Activated naive CD4-positive, alpha-beta T cell treated with anti-CD3 and anti-CD28 coated beads for 36 hours (primary cell): ENCODE measurements at places on chromosomes 1 and 21.
A peak's percentile ranks its signal among the peaks of the same experiment; 100 is the strongest.

GRCh38 chr1:185775501-185775900 is 41.3 kb downstream of the HMCN1 start:
- DNase-seq = no peak
- H3K4me1 ChIP-seq = no peaks in the 10 kb centered on the region
- H3K36me3 ChIP-seq = no peaks in the 10 kb centered on the region
- no peak overlapping the region for H3K4me3 ChIP-seq
- no peak overlapping the region for H3K27ac ChIP-seq
- no peaks in the 10 kb centered on the region for H3K27me3 ChIP-seq

DNA sequence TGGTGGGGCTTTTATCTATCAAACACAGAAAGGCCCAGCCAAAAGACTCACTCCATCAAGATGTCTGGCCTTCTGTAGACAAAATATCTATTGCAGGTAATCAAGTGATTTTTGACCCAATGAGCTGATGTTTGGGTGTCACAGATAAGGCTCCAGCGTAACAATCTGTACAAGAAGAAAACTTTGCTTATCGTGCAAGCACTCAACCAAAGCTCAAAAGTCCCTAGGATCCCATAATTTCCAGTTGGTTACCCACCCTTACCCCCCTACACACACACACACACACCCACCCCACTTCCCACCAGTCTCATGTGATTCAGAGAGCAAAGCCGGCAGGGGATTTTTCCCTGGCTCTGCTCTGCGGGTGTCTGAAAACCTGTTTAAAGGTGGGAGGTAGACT is 5.8 kb downstream of the ITPKB start:
- H3K4me3 ChIP-seq = peak overlapping the region; percentile 77
- H3K36me3 ChIP-seq = peaks cover 65% of the 10 kb centered on the region
- DNase-seq = peak; percentile 48
- peaks cover 54% of the 10 kb centered on the region for H3K4me1 ChIP-seq

- no peaks in the 10 kb centered on the region for H3K4me1 ChIP-seq
- H3K4me3 ChIP-seq = no peak overlapping the region
- H3K36me3 ChIP-seq = no peaks in the 10 kb centered on the region
- no peak overlapping the region for H3K27ac ChIP-seq
- no peaks in the 10 kb centered on the region for H3K27me3 ChIP-seq
- DNase-seq = no peak
These were observed 1.4 kb downstream of the PROK1 start for GRCh38 chr1:110452330-110452729.

DNA sequence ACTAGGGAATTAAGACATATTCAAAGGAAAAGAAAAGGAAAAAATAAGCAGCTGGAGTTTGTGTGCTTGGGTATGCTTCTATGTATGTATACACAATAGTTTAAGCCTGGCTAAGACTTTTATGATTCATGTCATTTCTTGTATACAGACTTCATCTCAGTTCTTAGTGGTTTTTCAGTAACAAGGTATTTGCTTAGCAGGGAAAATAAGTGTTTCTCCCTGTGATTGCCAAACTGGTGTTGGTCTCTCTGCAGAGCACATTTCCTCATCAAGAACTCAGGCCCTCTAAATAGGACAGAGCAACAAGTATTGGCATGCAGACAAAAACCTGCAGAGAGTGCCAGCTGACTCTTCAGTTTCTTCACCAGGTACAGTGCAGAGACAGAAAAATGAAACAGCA is 484.4 kb upstream of the ZRANB2 start:
- H3K27ac ChIP-seq = no peak overlapping the region
- no peaks in the 10 kb centered on the region for H3K36me3 ChIP-seq
- H3K4me3 ChIP-seq = no peak overlapping the region
- no peak for DNase-seq
- H3K27me3 ChIP-seq = no peaks in the 10 kb centered on the region

DNA sequence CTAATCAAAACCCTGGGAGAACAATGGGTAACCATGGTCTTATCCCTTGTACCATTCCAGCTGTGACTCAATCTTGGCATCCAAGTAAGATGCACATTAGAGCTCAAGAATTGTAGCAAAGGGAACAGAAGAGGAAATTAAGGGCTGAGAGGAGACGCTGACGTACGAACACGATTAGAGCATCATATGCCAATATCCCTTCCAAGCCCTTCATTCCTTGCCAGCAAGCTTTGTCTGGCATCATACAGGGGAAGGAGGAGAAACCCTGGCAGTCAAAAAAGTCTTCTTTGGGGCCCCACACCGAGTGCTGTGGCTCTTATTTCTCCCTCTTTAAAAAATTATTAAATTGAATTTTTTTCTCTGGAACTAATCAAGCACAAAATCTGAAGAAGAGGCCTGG is 120.9 kb downstream of the ASTN1 start:
- no peak for DNase-seq
- H3K27ac ChIP-seq = no peak overlapping the region
- H3K4me3 ChIP-seq = no peak overlapping the region
- no peaks in the 10 kb centered on the region for H3K4me1 ChIP-seq

GRCh38 chr1:213201380-213202155 is 150.5 kb downstream of the RPS6KC1 start:
- DNase-seq = no peak
- H3K4me3 ChIP-seq = no peak overlapping the region
- H3K27ac ChIP-seq = no peak overlapping the region
- no peaks in the 10 kb centered on the region for H3K27me3 ChIP-seq
- no peaks in the 10 kb centered on the region for H3K4me1 ChIP-seq

DNA sequence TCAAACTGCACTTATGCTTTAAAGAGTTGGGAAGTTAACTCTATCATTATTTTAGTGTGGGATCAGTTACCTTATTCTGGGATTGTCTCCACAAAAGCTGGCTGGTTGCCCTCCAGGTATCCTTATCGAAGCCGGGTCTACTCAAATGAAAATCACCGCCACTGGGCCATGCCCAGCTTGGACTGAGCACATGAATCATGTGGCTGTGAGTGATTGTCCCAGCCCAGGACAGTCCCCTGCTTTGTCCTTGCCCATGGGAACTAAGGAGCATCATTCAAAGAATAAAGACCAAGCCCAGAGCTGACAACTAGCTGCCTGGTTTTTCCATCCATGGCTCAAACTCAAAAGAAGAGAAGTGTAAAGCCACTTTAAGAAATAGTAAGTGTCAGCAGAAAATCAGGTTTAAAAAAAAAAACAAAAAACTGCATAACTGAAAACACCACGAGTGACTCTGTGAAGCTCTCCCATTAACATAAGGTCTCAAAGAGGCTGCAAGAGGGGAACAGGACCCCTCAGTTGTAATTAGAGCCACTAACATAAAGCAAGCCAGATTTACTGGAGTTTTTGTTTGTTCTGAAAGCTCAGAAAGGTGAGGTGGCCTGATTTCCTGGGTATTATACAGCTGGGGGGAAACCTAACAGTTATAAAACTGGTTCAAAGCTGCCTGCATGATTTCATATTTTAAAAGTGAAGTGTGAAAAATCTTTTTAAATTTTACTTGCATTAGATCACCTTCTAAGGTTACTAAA is 91.5 kb downstream of the KIF14 start:
- H3K36me3 ChIP-seq = no peaks in the 10 kb centered on the region
- H3K27ac ChIP-seq = no peak overlapping the region
- H3K4me3 ChIP-seq = no peak overlapping the region
- no peaks in the 10 kb centered on the region for H3K27me3 ChIP-seq
- H3K4me1 ChIP-seq = peaks cover 38% of the 10 kb centered on the region

- H3K4me1 ChIP-seq = no peaks in the 10 kb centered on the region
- peaks cover 6% of the 10 kb centered on the region for H3K27me3 ChIP-seq
- H3K4me3 ChIP-seq = no peak overlapping the region
- no peak overlapping the region for H3K27ac ChIP-seq
- no peaks in the 10 kb centered on the region for H3K36me3 ChIP-seq
These were observed 6.1 kb upstream of the SELE start for GRCh38 chr1:169739980-169740379.

- H3K27ac ChIP-seq = no peak overlapping the region
- DNase-seq = no peak
- no peaks in the 10 kb centered on the region for H3K27me3 ChIP-seq
- no peak overlapping the region for H3K4me3 ChIP-seq
- no peaks in the 10 kb centered on the region for H3K4me1 ChIP-seq
These were observed 94.8 kb downstream of the UBR4 start for GRCh38 chr1:19115082-19115808.

GRCh38 chr1:58708166-58708565 is 8.3 kb upstream of the MYSM1 start:
- H3K27me3 ChIP-seq = no peaks in the 10 kb centered on the region
- H3K4me3 ChIP-seq = no peak overlapping the region
- no peak overlapping the region for H3K27ac ChIP-seq
- no peaks in the 10 kb centered on the region for H3K4me1 ChIP-seq

GRCh38 chr1:32111789-32112188 is 3.9 kb downstream of the KPNA6 start:
- peak overlapping the region; percentile 43 for H3K27ac ChIP-seq
- H3K4me3 ChIP-seq = no peak overlapping the region
- H3K36me3 ChIP-seq = peaks cover 4% of the 10 kb centered on the region
- no peak for DNase-seq
- H3K27me3 ChIP-seq = no peaks in the 10 kb centered on the region

DNA sequence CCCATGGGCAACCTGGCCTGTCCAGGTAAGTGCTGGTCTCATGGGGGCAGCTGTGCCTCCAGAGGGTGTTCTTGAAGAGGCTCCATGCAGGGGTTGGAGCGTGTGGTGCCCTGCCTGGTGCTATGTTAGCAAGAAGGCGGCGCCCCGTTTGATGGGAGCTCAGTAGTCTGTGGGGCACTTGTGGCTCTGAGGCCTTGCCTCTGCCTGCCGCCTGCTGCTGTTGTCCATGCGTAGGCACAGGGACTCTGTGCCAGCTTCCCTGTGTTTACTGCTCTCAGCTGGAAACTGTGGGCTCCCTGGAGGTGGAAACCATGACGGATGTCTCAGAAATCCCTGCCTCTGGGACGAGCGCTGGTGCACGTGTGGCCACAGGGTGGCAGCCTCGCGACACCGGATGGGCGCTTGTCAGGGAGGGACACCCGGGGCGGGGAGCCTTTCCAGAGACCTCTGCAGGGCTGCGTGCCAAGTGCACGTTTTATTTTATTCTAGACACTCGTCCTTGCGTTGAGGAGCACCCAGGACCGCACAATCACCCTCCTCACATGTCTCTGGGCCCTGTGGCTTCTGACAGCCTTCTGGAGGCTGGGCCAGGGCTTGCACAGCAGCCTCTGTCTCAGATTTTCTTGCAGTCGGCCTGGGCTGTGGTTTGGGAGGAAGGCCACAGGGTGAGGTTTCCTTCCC is 27.1 kb downstream of the SNAP47 start:
- H3K36me3 ChIP-seq = peaks cover 34% of the 10 kb centered on the region
- DNase-seq = peak; percentile 91
- H3K4me1 ChIP-seq = peaks cover 86% of the 10 kb centered on the region
- no peak overlapping the region for H3K27ac ChIP-seq
- no peaks in the 10 kb centered on the region for H3K27me3 ChIP-seq

- H3K27ac ChIP-seq = no peak overlapping the region
- H3K4me3 ChIP-seq = no peak overlapping the region
- no peaks in the 10 kb centered on the region for H3K27me3 ChIP-seq
- H3K4me1 ChIP-seq = peaks cover 24% of the 10 kb centered on the region
- H3K36me3 ChIP-seq = peaks cover 25% of the 10 kb centered on the region
- no peak for DNase-seq
These were observed 145.9 kb downstream of the PGBD5 start for GRCh38 chr1:230280054-230280795.

GRCh38 chr1:150236614-150237100 is 745 bp upstream of the ANP32E start:
- H3K36me3 ChIP-seq = peaks cover 12% of the 10 kb centered on the region
- no peaks in the 10 kb centered on the region for H3K27me3 ChIP-seq
- H3K4me3 ChIP-seq = no peak overlapping the region
- peaks cover 21% of the 10 kb centered on the region for H3K4me1 ChIP-seq

GRCh38 chr1:29239142-29239541 is 2.8 kb downstream of the PTPRU start:
- H3K27me3 ChIP-seq = peaks cover 44% of the 10 kb centered on the region
- peaks cover 14% of the 10 kb centered on the region for H3K4me1 ChIP-seq
- H3K27ac ChIP-seq = no peak overlapping the region
- no peak for DNase-seq
